ENCODE measurements at places on chromosomes 7 and 10.

- no peak for DNase-seq
- no peaks in the 10 kb centered on the region for H3K27me3 ChIP-seq
- H3K27ac ChIP-seq = no peak overlapping the region
Measured at GRCh38 chr7:11623093-11623678, 208.8 kb downstream of the THSD7A start.

DNA sequence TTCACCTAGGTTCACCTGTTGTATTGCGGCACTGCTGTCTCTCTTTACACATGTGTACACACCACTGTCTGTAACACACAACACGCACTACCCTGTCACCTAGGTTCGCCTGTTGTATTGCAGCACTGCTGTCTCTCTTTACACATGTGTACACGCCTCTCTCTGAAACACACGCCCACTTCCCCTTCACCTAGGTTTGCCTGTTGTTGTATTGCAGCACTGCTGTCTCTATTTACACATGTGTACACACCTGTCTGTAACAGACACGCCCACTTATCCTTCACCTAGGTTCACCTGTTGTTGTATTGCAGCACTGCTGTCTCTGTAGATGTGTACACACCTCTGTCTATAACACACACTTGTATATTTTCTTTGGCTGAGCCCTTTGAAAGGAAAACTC lies 51.5 kb downstream of the WDR37 start:
- H3K4me1 ChIP-seq = peaks cover 3% of the 10 kb centered on the region
- DNase-seq = no peak
- H3K36me3 ChIP-seq = peaks cover 23% of the 10 kb centered on the region
- H3K27ac ChIP-seq = no peak overlapping the region
- H3K4me3 ChIP-seq = no peak overlapping the region

GRCh38 chr7:5489991-5490536 lies 66.4 kb upstream of the TNRC18 start:
- peaks cover 17% of the 10 kb centered on the region for H3K36me3 ChIP-seq
- no peaks in the 10 kb centered on the region for H3K27me3 ChIP-seq
- H3K4me1 ChIP-seq = peaks cover 27% of the 10 kb centered on the region
- H3K27ac ChIP-seq = no peak overlapping the region

DNA sequence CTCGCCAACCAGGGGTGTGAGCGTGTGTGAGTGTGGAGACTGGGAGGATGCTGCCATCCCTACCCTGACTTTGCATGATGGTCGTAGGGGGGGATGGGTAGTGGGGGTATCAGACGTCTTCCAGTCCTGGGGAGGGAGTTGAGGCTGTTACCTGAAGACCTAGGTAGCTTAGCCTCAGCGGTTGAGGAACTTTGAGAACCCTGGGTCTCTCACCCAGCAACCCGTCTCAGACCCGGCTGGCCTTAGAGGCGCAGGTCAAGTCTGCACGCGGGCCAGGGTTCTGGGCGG lies 2.7 kb downstream of the SLC4A2 start:
- H3K27me3 ChIP-seq = no peaks in the 10 kb centered on the region
- DNase-seq = no peak
- no peak overlapping the region for H3K27ac ChIP-seq
- H3K4me1 ChIP-seq = peaks cover 33% of the 10 kb centered on the region

DNA sequence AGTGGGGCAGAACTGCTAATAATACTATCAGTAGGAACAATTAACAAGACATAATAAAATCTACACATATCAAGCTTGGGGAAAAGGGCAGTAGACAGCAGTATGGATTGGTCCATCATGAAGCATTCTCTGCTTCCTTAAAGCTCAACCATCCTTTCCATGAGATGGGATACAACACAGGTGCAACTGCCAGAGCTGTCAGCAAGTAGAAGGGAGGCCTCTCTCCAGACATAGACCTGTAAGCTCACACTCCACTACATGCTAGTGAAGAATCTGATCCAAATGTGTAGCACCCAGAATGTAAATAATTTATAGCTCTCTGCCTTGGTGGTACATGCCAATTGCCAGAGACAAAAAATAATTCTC lies 41.5 kb upstream of the ANAPC16 start:
- no peaks in the 10 kb centered on the region for H3K27me3 ChIP-seq
- no peak for DNase-seq
- H3K36me3 ChIP-seq = peaks cover 4% of the 10 kb centered on the region
- no peak overlapping the region for H3K4me3 ChIP-seq
- H3K27ac ChIP-seq = no peak overlapping the region
- peaks cover 22% of the 10 kb centered on the region for H3K4me1 ChIP-seq

- no peak for DNase-seq
- H3K36me3 ChIP-seq = no peaks in the 10 kb centered on the region
- H3K27ac ChIP-seq = no peak overlapping the region
Measured at GRCh38 chr7:50262916-50263690, 41.4 kb upstream of the IKZF1 start.

- H3K36me3 ChIP-seq = no peaks in the 10 kb centered on the region
- peak overlapping the region; percentile 70 for H3K27ac ChIP-seq
- DNase-seq = peak; percentile 65
- peak overlapping the region; percentile 55 for H3K4me3 ChIP-seq
Measured at GRCh38 chr7:30755384-30756154, 3.6 kb downstream of the INMT start.

DNA sequence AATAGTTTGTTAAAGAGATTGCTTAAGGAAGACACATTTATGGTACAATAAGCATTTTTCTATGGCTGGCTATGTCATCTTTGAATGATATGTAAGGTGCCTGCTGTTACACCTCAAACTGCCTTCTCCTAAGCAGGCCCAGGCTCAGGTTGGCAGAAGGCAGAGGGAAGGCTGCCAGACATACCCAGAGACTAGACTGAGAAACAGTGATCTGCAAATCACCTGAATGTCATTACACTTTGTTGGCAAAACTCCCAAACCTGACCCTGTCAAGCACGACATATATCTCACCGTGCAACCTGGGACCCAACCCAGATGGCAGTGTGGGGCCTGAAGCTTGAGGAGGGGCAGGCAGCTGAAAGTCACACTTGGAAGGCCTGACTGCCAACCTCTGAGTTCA lies 136.6 kb upstream of the TARP start:
- no peaks in the 10 kb centered on the region for H3K27me3 ChIP-seq
- no peak for DNase-seq
- H3K36me3 ChIP-seq = no peaks in the 10 kb centered on the region
- H3K27ac ChIP-seq = no peak overlapping the region
- no peaks in the 10 kb centered on the region for H3K4me1 ChIP-seq

DNA sequence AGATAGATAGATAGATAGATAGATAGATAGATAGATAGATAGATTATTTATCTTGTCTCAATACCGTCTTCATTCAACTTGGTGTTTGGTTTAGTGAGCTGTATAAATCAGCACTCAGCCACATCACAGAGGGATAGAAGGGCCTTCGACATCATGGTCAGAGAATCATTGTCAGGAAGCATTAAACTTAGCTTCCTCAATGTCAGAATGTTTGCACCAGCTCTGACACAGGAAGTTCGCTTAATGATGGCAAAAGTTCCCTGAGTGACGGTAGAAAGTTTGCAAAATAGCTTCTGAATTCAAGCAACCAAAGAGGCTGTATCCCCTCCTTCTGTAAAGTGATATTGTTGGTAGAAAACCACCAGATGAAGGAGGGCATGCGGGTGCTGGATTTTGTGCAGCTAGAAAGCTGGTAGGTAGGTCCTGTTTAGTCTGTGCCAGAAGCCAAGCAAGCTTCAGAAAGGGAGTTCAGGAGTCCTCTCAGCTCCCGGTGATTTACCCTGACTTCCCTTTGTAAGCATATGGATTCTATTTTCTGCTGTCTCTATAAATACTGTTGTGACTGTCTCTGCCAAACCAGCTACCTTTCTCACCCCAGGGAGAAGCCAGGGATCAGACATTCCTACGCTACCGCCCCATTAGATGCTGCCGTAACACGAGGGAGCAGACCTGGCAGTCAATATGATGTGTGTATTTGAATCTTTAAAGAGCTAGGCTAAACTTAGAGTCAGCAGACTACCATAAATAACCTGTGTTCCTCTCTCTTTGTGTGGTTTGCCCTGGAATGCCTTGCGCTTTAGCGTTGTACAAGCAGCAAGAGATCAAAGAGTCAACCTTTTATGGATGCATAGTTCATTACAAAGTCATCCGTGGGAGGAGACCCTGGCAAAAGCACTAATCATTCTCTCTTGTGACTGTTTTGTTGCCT lies 200.5 kb upstream of the KIAA1217 start:
- no peak overlapping the region for H3K27ac ChIP-seq
- H3K36me3 ChIP-seq = no peaks in the 10 kb centered on the region
- no peak overlapping the region for H3K4me3 ChIP-seq
- DNase-seq = no peak
- H3K27me3 ChIP-seq = no peaks in the 10 kb centered on the region

- no peaks in the 10 kb centered on the region for H3K36me3 ChIP-seq
- no peak overlapping the region for H3K4me3 ChIP-seq
- no peak for DNase-seq
- peaks cover 9% of the 10 kb centered on the region for H3K4me1 ChIP-seq
- no peaks in the 10 kb centered on the region for H3K27me3 ChIP-seq
Measured at GRCh38 chr10:5622186-5622960, 44.0 kb downstream of the ASB13 start.

- DNase-seq = no peak
- no peaks in the 10 kb centered on the region for H3K36me3 ChIP-seq
- H3K4me1 ChIP-seq = no peaks in the 10 kb centered on the region
Measured at GRCh38 chr7:153581419-153581818, 470.8 kb upstream of the DPP6 start.

DNA sequence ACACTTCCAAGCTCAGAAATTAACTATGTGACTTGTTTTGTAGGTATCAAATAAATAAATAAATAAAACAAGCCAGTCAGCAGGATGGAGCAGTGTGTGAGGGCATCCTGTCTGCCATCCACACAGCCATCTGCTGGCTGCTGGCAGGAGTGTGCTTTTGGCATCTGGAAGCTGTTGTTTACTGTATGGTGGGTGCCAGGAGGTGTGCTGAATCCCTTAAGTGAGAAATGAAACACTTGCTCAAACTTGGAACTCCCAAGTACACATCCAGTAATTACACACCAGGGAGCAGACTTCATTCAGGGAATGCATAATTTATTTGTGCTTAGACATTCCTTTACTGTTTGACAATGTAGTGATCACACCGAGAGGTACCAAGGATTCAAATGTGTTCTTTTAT lies 16.9 kb upstream of the TAX1BP1 start:
- H3K4me1 ChIP-seq = no peaks in the 10 kb centered on the region
- no peak overlapping the region for H3K27ac ChIP-seq
- no peaks in the 10 kb centered on the region for H3K36me3 ChIP-seq
- H3K4me3 ChIP-seq = no peak overlapping the region
- no peaks in the 10 kb centered on the region for H3K27me3 ChIP-seq

GRCh38 chr7:12882710-12883109 lies 195.3 kb downstream of the ARL4A start:
- no peaks in the 10 kb centered on the region for H3K4me1 ChIP-seq
- H3K27me3 ChIP-seq = no peaks in the 10 kb centered on the region
- H3K4me3 ChIP-seq = no peak overlapping the region
- no peak overlapping the region for H3K27ac ChIP-seq

- no peaks in the 10 kb centered on the region for H3K36me3 ChIP-seq
- no peak overlapping the region for H3K27ac ChIP-seq
- no peak for DNase-seq
- H3K4me3 ChIP-seq = no peak overlapping the region
Measured at GRCh38 chr10:96072674-96073073, 29.3 kb downstream of the CCNJ start.

DNA sequence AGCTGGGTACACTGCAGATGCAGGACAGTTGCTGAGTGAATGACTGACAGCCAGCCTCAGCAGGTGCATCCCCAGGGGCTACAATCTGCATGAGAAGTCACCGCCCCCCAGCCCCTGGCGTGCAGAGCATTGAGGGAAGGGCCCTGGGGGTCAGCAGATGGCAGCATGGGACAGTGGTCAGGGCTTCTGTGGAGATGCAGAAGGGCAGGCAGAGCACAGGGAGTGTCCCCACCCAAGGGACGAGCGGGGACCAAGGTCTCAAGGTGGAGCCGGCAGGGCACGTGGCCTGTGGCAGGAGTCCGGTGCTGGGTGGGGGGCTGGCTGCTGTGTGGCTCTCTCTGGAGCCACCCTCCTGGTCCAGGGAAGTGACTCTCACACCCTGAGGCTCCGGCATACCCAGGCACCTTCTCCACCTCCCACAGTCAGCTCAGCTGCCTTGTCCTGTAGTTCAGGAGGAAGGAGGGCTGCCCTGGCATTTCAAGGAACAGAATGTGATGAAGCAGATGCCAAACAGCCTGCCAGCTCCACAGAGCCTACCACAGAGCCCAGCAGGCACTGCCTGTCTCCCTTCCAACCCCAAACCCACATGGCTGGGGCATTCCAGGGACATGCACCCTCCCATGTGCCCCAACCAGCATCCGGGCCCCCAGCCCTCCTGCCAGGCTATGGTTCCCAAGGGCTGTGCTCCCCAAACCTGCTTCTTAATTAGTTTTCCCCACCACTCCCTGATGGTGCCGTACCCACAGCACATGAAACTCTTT lies 114.5 kb downstream of the TMEM130 start:
- no peak for DNase-seq
- no peak overlapping the region for H3K27ac ChIP-seq
- no peak overlapping the region for H3K4me3 ChIP-seq
- H3K4me1 ChIP-seq = no peaks in the 10 kb centered on the region

- no peak overlapping the region for H3K4me3 ChIP-seq
- H3K27ac ChIP-seq = no peak overlapping the region
- H3K27me3 ChIP-seq = no peaks in the 10 kb centered on the region
- H3K4me1 ChIP-seq = peaks cover 7% of the 10 kb centered on the region
- DNase-seq = peak; percentile 40
Measured at GRCh38 chr7:108146070-108146842, 16.1 kb upstream of the LAMB4 start.

DNA sequence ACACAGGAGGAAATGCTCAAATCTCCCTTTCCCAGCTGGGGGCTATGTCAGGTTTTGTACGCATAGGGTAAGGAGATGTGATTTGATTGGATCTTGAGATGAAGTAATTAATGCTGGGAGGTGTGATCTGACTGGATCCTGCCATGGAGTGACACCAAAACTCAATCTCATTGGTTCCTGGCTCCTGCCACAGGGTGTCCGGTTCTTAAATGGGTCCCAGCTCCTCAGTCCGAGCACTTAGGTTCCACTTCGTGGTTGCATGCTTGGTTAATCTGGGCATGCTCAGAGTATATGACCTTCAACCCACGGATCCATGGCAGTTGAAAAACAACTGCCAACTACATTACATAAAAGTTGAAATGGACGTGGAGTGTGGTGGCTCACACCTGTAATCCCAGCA lies 3.1 kb upstream of the ZNF12 start:
- H3K36me3 ChIP-seq = peaks cover 1% of the 10 kb centered on the region
- H3K4me3 ChIP-seq = no peak overlapping the region
- DNase-seq = no peak
- H3K4me1 ChIP-seq = peaks cover 15% of the 10 kb centered on the region
- no peak overlapping the region for H3K27ac ChIP-seq

- peak; percentile 59 for DNase-seq
- H3K4me3 ChIP-seq = no peak overlapping the region
- no peaks in the 10 kb centered on the region for H3K4me1 ChIP-seq
Measured at GRCh38 chr7:6074612-6075380, 43.6 kb downstream of the ANKRD61 start.
